ENCODE measurements at places on chromosomes 16 and 17.

DNA sequence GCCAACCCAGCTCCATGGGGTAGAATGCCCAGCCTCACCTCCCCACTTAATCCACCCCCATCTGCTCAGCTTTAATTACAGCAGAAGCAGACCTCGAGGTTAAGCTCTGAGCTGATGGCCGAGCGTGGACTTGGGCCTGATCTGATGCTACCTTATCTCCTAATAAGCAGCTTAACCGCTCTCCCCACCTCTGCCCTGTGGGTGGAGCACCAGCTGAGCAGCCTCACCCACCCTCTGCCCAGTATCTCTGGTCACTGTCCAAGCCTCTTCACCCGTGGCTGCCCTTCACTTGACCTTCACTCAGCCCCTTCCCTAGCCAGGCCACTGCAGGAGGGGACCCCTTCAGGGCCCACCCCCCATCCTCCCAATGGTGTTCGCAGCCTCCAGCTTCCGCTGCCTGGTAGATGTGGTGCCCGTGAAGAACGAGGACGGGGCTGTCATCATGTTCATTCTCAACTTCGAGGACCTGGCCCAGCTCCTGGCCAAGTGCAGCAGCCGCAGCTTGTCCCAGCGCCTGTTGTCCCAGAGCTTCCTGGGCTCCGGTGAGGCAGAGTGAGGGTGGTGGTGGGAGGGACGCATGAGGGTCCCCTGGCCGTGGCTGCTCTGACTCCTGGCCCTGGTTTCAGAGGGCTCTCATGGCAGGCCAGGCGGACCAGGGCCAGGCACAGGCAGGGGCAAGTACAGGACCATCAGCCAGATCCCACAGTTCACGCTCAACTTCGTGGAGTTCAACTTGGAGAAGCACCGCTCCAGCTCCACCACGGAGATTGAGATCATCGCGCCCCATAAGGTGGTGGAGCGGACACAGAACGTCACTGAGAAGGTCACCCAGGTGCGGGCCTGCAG, 6.8 kb downstream of the KCNH6 start:
- no peak for DNase-seq

GRCh38 chr16:71933913-71934695, 38.8 kb downstream of the IST1 start:
- DNase-seq: no peak

GRCh38 chr16:85418978-85419491, 194.1 kb upstream of the GSE1 start:
- no peak for DNase-seq

GRCh38 chr17:48543854-48544348, 1.0 kb downstream of the HOXB2 start:
- DNase-seq: peak; percentile 45

GRCh38 chr17:4856937-4857314, 23.8 kb downstream of the MINK1 start:
- DNase-seq: no peak

- peak; percentile 68 for DNase-seq
These were observed at the start of gene ABHD15 for GRCh38 chr17:29566473-29567303. TSS of gene ABHD15 (minus strand) at chr17:29567037. CDS start at chr17:29566966, 71 bp downstream.

DNA sequence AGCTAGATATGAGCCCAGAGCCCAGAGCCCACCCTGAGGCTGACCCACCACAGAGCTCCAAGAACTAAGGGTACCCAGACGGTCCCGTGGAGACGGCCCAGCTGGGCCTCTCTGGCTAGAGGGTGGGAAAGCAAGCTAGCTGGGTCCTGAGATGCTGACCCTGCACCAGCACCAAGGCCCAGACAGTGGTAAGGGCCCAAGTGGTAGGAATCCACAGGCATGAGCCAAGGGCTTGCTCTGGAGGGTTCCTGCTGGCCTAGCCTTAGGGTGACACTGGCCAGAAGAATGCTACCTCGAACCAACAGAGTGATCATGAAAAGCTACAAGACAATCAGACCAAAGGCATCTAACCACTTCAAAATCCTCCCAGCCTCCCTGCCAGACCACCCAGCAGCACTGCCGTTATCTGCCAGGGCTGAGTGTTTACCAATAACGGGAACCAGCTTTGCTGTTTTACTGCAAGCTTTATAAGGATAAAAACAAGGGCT, 13.2 kb downstream of the HIC1 start:
- no peak for DNase-seq

GRCh38 chr16:23500212-23500861, 10.0 kb downstream of the GGA2 start:
- no peak for DNase-seq

DNA sequence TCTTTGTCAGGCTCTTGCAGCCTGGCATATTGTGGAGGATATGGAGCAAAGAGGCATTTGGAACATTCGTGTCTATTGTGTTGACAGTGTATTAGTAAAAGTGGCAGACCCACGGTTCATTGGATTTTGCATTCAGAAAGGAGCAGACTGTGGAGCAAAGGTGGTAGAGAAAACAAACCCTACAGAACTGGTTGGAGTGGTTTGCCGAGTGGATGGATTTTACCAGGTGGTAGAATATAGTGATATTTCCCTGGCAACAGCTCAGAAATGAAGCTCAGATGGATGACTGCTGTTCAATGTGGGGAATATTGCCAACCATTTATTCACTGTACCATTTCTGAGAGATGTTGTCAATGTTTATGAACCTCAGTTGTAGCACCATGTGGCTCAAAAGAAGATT, 44.5 kb downstream of the EFCAB13 start:
- DNase-seq: no peak

DNA sequence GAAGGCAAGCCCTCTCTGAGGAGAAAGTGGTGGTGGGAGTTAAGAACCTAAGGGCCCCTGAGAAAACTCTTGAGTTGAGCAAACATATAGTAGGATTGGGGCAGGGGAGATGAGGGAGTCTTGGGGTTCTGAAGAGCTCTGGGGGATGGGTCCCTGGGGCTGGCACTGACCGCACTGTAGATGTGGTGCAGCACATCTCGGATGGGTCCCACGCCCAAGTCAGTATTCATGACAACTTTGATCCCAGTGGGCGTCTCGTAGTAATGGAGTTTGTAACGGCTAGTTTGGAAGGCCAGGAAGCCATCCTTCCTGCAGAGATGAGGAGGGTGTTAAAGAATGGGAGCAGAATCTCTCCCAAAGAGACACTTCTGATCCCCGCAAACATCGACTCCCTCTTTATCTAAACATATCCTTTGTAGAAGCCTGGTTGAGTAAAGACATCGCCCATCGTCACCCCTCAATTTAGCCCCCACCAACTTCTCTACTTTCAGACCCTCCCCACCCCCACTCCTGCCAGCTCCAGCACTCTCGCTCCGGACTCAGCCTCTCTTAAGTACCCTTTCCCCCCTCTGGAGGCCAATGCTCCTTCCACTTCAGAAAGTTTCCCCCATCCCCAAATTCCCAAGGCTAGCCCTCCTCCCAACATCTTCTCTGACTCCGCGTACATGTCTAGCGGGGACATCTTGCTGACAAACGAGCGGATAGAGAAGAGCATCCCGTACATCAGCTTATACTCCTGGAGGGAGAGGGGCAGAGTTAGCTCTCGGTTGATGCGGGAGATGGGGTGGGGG, 710 bp downstream of the TRAPPC1 start:
- no peak for DNase-seq

- peak; percentile 61 for DNase-seq
These were observed 18.8 kb upstream of the GAA start for GRCh38 chr17:80082403-80083135.

DNA sequence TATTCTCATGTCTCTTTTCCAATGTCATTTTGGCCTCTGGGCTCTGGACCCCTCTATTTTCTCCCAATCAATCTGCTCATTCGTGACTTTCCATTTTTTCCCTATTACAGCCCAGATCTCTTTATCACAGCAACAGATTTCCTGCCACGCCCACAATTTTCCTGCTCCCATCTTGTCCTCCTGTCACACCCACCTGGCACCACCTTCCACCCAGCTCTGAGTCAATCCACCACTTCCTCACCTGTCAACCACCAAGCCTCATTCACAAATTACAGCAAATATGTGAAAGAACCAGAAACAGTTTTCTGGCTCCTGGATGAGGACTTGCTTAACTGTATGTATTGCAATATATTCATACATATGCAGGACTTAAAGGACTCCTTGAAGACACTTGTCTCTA, 311.3 kb downstream of the GRIN2A start:
- DNase-seq: no peak

DNA sequence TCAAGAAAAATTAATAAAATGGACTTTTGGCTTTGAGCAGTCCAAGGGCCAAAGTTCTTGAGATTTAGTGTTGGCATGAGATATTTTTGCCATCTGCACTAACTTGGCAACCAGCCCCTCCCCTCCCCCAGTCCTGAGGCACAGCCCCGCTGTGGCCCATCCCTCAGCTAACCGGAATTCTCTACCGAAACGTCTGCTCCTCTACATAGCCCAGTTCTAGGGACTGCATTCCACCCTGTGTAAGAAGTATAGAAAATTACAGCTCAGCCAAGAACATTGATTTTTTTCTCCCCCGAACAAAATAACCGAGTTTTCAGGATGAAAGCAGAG, 97.5 kb downstream of the AMFR start:
- DNase-seq: no peak

- no peak for DNase-seq
These were observed 160.0 kb downstream of the MAP2K6 start for GRCh38 chr17:69574257-69575197.

DNA sequence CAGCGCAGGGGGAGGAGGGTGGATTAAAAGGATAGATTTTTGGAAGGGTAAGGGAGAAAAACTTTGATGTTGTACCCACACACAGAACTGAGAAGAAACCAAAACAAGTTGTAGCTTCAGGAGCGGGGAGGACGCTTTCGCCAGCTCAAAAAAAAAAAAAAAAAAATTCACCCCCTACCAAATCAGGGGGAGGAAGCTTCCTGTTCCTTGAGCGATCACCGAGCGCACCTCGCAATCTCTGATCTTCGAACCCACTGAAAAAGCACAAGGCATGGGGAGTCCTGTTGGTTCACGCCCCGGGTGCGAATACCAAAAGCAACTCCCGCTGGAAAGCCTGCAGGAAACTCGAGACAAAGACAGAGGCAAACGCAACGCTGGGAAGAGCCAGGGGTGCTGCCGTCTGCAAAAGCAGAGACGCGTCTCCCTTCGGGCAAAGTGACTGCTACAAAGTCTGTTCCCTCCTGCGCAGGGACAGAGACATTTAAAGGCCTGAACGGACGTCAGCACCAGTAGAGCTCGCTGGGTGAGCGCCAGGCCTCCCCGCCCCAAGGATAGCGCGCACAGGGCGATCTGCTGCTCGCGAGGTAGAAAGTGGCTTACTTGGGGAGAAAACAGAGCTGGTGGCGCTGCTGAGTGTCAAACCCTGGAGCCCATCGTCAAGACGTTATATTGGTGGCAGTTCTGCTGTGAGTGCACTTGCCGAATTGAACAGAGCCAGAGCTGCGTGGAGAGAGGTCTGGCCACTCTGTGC, 190.4 kb downstream of the USP22 start:
- DNase-seq: peak; percentile 25

DNA sequence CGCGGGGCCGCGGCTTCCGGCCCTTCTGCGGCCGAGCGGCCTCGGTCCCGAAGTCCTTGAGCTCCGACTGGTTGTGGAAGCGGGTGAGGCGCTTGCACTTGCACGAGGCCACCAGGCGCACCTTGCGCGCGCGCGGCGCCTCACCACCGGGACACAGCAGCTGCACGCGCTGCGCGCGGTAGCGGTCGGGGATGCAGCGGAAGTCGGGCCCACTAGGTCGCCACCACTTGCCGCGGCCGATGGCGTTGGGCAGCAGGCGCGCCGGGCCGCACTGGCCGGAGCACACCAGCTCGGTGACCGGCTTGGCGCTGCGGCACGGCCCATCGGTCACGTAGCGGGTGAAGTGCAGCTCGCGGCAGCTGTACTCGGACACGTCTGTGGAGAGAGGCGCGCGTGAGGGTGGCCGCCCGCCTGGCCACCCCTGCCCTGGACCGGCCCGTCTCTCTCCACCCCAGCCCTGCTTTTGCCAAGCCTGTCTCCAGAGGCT, 3.2 kb downstream of the SOST start:
- peak; percentile 39 for DNase-seq

DNA sequence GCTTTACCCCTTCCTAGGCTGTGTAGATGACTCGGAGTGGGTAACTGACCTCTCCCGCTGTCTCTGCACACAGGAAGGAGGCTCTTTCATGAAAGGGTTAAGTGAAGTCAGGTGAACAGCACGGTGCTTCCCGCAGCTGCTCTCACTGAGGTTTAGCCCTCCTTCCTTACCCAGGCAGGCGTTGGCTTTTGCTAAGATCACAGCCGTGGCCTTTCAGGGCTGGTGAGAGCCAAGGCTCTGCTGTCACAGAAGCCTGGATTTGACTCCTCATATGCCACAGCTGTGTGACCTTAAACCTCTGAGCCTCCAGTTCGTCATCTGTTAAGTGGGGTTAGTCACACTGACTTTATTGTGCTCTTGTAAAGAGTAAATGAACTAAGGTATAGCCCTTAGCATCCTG, 90.9 kb upstream of the PLCG2 start:
- no peak for DNase-seq

DNA sequence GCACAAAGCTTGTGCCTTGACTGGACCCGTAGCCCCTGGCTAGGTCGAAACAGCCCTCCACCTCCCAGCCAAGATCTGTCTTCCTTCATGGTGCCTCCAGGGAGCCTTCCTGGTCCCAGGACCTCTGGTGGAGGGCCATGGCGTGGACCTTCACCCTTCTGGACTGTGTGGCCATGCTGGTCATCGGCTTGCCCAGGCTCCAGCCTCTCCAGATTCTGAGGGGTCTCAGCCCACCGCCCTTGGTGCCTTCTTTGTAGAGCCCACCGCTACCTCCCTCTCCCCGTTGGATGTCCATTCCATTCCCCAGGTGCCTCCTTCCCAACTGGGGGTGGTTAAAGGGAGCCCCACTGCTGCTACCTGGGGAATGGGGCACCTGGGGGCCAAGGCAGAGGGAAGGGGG, 3.5 kb downstream of the CTRL start:
- DNase-seq: no peak

- DNase-seq: no peak
These were observed 105.8 kb downstream of the TANC2 start for GRCh38 chr17:63071797-63072196.

- no peak for DNase-seq
These were observed 19.0 kb upstream of the ADCY7 start for GRCh38 chr16:50247123-50247905.

DNA sequence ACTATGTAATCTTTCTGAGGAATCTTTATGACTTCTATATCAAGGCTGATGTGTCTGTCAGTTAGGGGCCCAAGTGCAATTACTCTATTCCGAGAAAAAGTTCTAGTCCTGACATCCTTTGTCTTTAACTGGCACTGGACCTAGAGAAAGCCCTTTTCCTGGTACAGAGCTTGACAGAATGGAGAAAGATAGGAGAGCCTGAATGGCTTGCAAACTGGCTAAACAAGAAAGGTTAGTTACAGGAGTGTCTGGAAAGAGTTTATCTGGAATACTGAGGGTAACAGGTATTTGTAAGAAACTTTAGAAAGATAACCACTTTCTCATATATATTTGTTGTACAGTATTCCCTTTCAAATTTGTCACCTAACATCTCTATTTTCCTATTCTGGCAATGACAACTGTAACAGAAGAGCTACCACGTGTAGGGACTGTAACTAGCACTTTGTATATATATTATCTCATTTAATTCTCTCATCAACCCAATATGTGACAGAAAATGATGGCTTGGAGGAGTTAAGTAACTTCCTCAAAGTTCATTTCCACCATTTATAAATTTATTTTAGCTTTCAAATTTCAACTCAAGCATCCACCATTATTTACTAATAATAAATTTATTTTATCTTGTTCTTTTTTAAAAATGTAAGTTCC, 97.4 kb upstream of the C17orf78 start:
- no peak for DNase-seq
